ENCODE measurements at places on chromosomes 6 and 20. TPM values are rescaled to one million over a fixed set of nuclear protein-coding genes. Genes with fewer than 3 reads are reported as not detected.

- no peaks in the 10 kb centered on the region for H3K36me3 ChIP-seq
- DNase-seq, result no peak
- H3K4me3 ChIP-seq, result no peak overlapping the region
- H3K4me1 ChIP-seq, result peaks cover 98% of the 10 kb centered on the region
- no peak overlapping the region for H3K27ac ChIP-seq
- H3K27me3 ChIP-seq, result no peaks in the 10 kb centered on the region
Observed at GRCh38 chr6:15254070-15254975, 8.5 kb downstream of the JARID2 start.

- peaks cover 32% of the 10 kb centered on the region for H3K4me1 ChIP-seq
- no peaks in the 10 kb centered on the region for H3K36me3 ChIP-seq
- no peaks in the 10 kb centered on the region for H3K27me3 ChIP-seq
- DNase-seq, result no peak
- no peak overlapping the region for H3K27ac ChIP-seq
Observed at GRCh38 chr20:24633026-24633425, 163.6 kb downstream of the SYNDIG1 start.

- H3K4me1 ChIP-seq, result peaks cover 41% of the 10 kb centered on the region
- H3K36me3 ChIP-seq, result no peaks in the 10 kb centered on the region
- DNase-seq, result no peak
- H3K27me3 ChIP-seq, result no peaks in the 10 kb centered on the region
Observed at GRCh38 chr6:125846292-125847024, 55.7 kb downstream of the NCOA7 start.

DNA sequence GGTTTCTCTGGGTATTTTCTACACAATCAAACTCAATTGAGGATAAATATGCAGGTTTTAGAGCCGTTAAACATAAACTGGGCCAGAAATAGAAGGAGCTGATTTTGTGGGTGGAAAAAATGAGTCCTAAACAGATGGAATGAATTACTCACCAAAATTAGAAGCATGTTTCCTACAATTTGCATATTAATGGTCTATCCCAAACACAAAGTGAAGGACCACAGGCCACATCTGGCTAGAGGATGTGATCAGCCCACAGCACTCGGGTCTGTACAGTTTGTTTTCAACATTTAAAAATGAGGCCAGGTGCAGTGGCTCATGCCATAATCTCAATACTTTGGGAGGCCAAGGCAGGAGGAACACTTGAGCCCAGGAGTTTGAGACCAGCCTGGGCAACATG, 296.3 kb downstream of the PREX1 start:
- H3K4me3 ChIP-seq, result no peak overlapping the region
- no peak for DNase-seq
- H3K4me1 ChIP-seq, result no peaks in the 10 kb centered on the region
- H3K36me3 ChIP-seq, result no peaks in the 10 kb centered on the region

Gene SCGN
- total RNA-seq, result 1.6 TPM

GRCh38 chr20:61968036-61968810, 97.5 kb downstream of the TAF4 start:
- no peak overlapping the region for H3K27ac ChIP-seq
- H3K4me3 ChIP-seq, result no peak overlapping the region
- peaks cover 37% of the 10 kb centered on the region for H3K27me3 ChIP-seq
- peaks cover under 1% of the 10 kb centered on the region for H3K4me1 ChIP-seq
- H3K36me3 ChIP-seq, result peaks cover 16% of the 10 kb centered on the region
- no peak for DNase-seq

Gene ZC3H12D
- 0.25 TPM for total RNA-seq

DNA sequence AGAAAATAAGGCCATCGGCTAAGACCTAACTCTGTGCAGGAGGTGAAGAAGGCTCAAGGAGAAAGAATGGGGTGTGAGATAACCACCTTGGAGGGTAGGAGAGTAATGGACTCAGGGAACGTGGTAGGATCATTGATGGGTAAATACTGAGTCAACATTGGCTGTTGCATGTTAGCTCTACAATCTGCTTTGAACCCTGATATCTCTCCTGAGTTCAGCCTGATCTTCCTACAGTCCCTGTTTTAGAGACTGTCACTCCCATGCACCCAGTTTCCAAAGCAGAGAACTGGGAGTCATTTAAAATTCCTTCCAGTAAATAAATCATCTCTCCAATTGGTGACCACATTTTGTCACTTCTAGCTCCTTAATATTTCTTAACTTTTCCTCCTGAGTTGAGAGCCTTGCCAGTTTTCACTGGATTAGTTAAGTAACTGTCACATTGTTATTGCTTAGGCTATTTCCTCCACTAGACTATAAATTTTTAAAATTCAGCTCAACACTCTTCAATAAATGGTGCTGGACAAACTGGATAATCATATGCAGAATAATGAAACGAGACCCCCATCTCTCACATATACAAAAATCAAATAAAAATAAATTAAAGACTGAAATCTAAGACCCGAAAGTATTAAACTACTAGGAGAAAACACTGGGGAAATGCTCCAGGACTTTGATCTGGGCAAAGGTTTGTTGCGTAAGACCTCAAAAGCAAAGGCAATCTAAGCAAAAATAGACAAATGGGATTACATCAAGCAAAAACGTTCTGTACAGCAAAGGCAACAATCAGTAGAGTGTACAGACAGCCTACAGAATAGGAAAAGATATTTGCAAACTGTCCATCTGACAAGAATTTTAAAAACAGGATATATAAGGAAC, 138.9 kb upstream of the TMEM170B start:
- H3K27me3 ChIP-seq, result no peaks in the 10 kb centered on the region
- DNase-seq, result no peak
- H3K4me1 ChIP-seq, result peaks cover 1% of the 10 kb centered on the region
- no peak overlapping the region for H3K4me3 ChIP-seq
- no peak overlapping the region for H3K27ac ChIP-seq

- DNase-seq, result peak; percentile 28
- no peaks in the 10 kb centered on the region for H3K36me3 ChIP-seq
- no peaks in the 10 kb centered on the region for H3K4me1 ChIP-seq
- no peaks in the 10 kb centered on the region for H3K27me3 ChIP-seq
Observed at GRCh38 chr6:47168180-47168579, 126.0 kb upstream of the ADGRF1 start.

- no peak for DNase-seq
- peak overlapping the region; percentile 82 for H3K27ac ChIP-seq
- no peak overlapping the region for H3K4me3 ChIP-seq
- H3K4me1 ChIP-seq, result peaks cover 16% of the 10 kb centered on the region
- no peaks in the 10 kb centered on the region for H3K36me3 ChIP-seq
Observed at GRCh38 chr20:17795501-17796071, 95.8 kb downstream of the BANF2 start.

- H3K4me1 ChIP-seq, result no peaks in the 10 kb centered on the region
- no peak overlapping the region for H3K27ac ChIP-seq
- DNase-seq, result no peak
- H3K4me3 ChIP-seq, result no peak overlapping the region
Observed at GRCh38 chr20:10111959-10112250, 77.1 kb downstream of the ANKEF1 start.

Gene SIGLEC1
- 6.4 TPM for total RNA-seq

DNA sequence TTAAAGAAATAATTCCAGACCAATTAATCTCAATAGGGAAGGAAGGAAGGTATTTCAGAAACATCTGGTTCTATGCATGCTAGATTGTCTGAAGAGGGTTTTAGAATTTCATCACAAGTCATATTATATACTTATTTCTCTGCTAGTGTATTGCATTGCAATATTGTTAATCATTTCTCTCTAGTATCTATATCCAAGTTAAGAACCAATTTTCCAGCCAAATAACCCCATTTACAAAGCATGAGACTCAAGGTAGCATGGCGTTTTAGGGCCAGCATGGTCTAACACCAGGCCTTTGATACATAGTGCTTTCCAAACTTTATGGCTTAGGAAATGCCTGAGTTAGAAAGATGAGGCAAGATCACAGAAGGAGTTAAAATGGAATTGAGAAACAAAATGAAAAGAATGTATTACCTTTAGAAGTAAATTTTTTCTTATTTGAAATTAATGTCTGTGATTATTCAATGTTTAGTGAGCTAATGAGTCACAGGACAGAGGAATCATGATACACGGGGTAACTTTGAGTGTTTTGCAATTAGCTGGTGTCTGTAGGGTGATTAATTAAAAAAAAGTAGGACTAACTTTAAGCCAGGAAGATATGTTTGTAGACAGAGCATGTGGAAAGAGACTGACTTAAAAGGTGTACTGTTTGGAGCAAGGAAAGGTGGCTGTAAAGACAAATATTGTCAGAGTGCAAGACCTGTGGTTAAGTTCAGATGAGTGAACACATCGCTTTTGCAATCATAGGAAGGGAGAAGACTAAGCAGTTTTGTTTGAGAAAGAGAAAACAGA, 1006.2 kb upstream of the CITED2 start:
- DNase-seq, result no peak
- H3K36me3 ChIP-seq, result no peaks in the 10 kb centered on the region
- H3K4me1 ChIP-seq, result no peaks in the 10 kb centered on the region
- H3K27me3 ChIP-seq, result no peaks in the 10 kb centered on the region
- H3K4me3 ChIP-seq, result no peak overlapping the region

Gene SLC17A9
- 0.47 TPM for total RNA-seq

Gene TAAR9
- not detected for total RNA-seq

Gene ETV7
- not detected for total RNA-seq

Gene SLA2
- total RNA-seq, result 0.19 TPM

Gene FAM162B
- 3.5 TPM for total RNA-seq

Gene FAM229B
- 69.5 TPM for total RNA-seq

DNA sequence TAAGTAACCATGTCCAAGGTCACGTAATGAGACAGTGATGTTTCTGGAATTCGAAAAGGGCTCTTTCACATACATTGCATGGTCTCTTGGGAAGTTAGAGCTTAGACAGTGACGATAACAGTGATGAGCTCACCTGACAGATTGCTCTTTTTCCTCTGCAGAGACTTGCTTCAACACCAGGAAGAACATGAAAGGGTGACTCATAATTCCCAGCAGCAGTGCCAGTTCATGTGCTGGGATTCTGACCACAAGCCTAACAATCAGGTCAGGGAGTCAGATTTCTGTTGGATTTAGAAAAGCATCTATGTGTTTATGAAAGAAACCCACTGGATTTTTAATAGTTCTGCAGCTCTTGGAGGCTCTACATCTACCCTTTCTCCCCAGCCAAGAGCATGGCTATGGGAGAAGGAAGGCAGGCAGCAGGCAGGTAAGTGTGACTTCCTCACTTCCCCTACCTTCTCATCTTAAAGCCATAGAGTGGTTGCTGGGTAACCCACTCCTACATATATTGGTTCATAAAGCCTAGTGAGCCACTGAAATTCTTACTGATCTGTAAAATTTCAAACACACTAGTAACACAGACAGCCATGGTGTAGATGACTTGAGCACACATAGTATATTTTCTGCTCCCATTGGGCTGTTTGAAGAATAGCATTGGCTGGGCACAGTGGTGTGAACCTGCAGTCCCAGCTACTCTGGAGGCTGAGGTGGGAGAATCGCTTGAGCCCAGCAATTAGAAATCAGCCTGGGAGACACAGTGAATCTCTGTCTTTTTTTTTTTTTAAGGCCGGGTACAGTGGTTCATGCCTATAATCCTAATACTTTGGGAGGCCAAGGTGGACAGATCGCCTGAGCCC, 44.4 kb upstream of the LOC128125822 start:
- no peaks in the 10 kb centered on the region for H3K36me3 ChIP-seq
- DNase-seq, result no peak

GRCh38 chr6:1237636-1238035, 74.3 kb upstream of the FOXQ1 start:
- no peaks in the 10 kb centered on the region for H3K36me3 ChIP-seq
- DNase-seq, result no peak
- H3K4me1 ChIP-seq, result no peaks in the 10 kb centered on the region
- H3K27ac ChIP-seq, result no peak overlapping the region

DNA sequence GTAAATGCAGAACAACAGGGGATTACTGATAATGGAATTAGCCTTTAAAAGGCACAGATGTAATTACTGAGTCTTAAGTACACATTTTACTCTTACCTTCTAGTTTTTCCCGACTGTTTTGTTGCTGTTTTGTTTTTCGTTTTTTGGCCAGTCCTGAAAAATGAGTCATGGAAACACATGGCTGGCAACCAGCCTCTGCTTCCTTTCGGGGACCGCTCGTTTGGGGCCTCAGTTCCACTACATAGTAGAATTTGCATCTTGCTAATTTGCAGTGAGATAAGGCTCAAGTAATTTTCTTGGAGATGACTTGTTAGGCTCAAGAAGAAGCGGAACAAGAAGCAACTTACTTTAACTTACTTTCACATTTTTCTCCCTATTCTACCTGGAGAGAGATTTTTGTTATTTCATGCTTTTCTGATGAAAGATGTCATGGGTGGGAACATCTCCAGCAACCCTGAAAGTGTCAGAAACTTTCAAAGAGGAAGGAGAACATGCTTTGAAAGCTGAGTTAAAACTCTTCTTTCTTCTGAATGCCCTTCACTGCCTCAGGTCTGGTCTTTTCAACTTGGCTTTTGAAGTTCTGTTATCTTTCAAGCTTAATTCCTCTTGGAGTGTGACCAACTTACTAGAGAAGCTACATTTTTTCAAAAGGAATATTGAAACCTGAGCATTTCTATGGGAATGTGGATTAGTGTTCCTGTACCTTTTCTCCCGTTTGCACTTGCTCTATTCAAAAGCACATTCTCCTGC, 71.5 kb upstream of the HDAC2 start:
- H3K4me3 ChIP-seq, result no peak overlapping the region
- no peaks in the 10 kb centered on the region for H3K36me3 ChIP-seq
- H3K27me3 ChIP-seq, result no peaks in the 10 kb centered on the region
- no peak for DNase-seq
- H3K4me1 ChIP-seq, result no peaks in the 10 kb centered on the region

Gene NKX2-4
- total RNA-seq, result not detected

GRCh38 chr6:46688117-46688965, 656 bp downstream of the TDRD6 start:
- H3K36me3 ChIP-seq, result no peaks in the 10 kb centered on the region
- DNase-seq, result no peak
- H3K27ac ChIP-seq, result no peak overlapping the region
- H3K4me1 ChIP-seq, result no peaks in the 10 kb centered on the region
- no peaks in the 10 kb centered on the region for H3K27me3 ChIP-seq
- H3K4me3 ChIP-seq, result no peak overlapping the region

DNA sequence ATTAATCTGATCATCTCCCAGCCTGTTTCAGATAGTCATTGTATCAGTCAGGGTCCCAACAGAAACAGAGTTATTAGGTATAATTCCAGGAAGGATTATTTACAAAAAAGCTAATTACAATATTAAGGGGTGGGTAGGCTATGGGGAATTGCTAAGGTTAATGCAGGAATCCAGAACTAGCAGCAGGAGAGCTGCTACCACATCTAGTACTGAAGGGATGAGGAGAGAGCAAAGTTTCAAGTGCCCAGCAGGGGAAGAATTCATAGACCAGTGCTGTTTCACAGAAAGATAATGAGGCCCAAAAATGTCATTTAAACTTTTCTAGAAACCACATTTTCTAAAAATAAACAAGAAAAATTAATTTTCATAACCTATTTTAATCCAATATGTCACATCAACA, 284.2 kb downstream of the HACE1 start:
- H3K4me3 ChIP-seq, result no peak overlapping the region
- H3K27me3 ChIP-seq, result no peaks in the 10 kb centered on the region
- no peak overlapping the region for H3K27ac ChIP-seq
- H3K4me1 ChIP-seq, result no peaks in the 10 kb centered on the region

Gene TNFRSF21
- 6.3 TPM for total RNA-seq
